ENCODE measurements at places on chromosomes 6 and 20.

- no peak for DNase-seq
Observed at GRCh38 chr6:31090275-31090972, 22.0 kb downstream of the C6orf15 start.

DNA sequence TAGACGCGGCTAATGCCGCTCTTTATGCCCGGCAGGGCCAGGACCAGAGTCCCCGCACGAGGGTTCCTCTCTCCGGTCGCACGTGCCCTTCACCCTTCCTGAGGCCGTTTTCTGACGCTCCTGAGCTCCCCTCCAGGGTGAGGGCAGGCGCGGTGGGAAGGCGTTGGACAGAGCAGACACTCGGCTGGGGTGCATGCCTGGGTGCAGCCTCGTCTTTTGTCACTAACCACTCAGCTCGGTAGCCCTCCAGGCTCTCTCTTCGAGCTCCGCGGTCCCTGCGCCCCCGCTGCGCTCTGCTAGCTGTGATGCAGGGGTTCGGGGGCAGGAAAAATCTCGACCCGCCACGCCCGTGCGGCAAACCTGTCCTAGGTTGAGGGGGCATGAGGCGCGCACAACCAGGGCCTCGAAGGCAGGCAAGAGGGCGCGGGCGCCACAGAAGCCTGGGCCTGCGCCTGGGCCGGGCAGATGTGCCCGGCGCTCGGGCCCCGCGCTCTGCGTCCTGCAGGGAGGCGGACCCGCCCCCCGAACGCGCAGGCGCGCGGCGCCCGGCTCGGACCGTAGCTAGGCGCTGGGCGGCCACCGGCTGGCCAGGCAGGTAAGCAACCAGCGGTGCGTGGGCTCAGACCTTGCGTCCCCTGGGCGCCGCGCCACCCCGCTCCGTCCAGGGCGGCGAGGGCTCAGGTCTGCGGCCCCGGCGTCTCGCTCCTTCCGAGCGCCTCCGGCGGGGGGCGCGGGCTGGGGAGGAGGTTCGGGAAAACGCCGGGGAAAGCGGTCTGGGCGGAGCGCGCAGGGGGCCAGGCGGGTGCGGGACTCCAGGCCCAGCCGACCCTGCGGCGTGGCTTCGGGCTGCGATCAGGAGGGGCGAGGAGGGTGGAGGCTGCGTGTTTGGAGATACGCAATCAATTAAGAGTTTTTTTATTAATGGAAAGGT is at the start of gene L3MBTL1:
TSS of gene L3MBTL1 (plus strand) at position 548 of the 931 bp plus-strand sequence. CDS start 5,807 bp downstream, outside the sequence.
- peak; percentile 84 for DNase-seq

- DNase-seq = no peak
Observed at GRCh38 chr20:19901226-19901625, 115.9 kb upstream of the NAA20 start.

GRCh38 chr6:159821122-159821521 is 21.0 kb downstream of the PNLDC1 start:
- DNase-seq = no peak

DNA sequence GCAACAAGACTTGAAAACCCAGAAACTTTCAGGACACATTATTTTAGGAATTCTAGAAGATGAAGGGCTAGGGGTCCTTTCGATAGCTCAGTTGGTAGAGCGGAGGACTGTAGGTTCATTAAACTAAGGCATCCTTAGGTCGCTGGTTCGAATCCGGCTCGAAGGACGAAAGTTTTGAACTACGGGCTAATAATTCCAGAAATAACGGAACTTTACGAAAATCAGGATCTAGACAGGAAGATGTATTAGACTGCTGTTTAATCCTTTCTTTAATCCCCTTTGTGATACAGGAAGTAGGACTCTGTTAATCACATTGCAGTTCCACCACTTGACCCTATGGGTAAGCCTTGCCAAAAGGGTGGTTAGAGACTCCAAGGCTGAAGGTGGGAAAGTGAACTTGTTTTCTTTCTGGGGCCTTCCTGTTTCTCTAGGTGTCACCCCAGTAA is 21.2 kb upstream of the ABT1 start:
- no peak for DNase-seq

DNA sequence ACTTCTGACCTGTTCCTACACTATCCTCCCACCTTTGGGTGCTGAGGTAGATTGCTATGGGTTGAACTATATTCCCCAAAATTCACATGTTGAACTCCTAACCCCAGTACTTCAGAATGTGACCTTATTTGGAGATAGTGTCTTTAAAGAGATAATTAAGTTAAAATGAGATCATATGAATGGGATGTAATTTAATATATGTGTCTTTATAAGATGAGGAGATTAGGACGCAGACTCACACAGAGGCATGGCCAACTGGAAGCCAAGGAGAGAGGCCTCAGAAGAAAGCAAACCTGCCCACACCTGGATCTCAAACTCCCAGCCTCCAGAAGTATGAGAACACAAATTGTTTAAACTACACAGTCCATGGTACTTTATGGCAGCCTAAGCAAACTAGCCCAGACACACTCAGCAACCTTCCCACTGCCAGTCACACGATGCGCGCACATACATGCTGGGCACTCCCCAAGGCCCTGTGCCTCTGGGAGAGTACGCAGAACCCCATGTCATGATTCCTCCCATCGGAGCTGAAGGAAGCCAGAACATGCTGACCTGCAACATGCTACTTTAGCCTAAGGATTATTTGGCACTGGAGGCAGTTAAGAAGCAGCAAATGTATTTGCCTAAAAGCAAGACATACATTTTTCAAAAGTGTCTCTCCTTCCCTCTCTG is 8.9 kb upstream of the SLC22A1 start:
- no peak for DNase-seq

DNA sequence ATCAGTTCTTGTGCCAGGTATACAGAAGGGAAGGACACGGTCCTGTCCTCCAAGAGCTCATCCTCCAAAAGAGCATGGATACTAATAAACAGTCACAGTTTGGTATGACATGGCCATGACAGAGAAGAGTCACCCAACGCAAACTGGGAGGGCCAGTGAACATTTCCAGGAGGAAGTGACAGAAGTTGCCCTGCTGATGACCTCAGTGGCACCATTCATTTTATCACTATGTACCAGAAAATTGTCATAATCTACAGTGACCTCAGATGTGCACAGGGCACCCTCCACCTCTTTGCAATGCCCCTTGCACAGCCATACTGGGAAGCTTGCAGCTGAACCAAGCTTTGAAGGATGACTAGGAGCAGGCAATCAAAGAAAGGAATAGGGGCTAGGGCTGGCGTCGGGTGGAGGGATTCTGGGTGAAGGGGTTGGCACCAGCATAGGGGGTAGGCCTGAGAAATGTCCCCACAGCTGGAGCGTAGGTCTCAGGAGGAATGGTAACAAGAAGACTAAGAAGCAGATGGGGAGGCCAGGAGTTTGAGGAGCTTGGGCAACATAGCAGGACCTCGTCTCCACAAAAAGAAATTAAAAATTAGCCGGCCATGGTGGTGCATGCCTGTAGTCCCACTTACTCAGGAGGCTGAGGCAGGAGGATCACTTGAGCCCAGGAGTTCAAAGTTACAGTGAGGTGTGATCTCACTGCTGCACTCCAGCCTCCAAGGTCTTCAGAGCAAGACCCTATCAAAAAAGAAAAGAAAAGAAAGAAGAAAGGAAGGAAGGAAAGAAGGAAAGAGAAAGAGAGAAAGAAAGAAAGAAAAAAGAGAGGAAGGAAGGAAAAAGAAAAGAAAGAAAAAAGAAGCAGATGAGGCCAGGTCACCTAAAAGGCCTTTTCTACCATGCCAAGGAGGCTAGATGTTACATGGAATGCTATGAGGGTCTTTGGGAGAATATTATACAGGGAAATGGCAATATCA is 65.3 kb upstream of the SNX9 start:
- DNase-seq = no peak

GRCh38 chr6:13742961-13743735 is 31.5 kb upstream of the RANBP9 start:
- peak; percentile 30 for DNase-seq

- DNase-seq = peak; percentile 13
Observed at GRCh38 chr20:52269321-52269720, 77.7 kb upstream of the ZFP64 start.

DNA sequence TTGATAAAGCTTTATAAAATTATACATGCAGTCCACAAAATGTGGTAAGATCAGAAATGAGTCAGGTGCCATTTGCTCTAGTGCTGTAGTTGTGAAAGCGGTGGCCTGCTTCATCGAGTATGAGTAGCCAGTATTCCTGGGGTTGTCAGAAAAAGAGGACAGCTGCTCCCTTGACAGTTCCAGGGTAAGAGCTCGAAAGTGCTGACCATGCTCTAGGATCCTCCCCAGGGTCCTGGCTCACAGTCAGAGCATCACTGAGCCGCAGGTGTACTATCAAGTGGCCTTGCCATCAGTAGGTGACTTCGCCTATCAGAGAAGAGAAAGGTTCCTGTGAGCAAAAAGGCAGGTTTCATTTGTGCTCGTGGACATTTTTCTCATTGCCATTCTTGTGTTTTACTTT is 3.6 kb downstream of the BTBD3 start:
- DNase-seq = no peak

- no peak for DNase-seq
Observed at GRCh38 chr6:110493253-110493800, 16.9 kb upstream of the SLC22A16 start.

- DNase-seq = peak; percentile 96
Observed at GRCh38 chr6:52576392-52577021, 353 bp downstream of the TRAM2 start.

DNA sequence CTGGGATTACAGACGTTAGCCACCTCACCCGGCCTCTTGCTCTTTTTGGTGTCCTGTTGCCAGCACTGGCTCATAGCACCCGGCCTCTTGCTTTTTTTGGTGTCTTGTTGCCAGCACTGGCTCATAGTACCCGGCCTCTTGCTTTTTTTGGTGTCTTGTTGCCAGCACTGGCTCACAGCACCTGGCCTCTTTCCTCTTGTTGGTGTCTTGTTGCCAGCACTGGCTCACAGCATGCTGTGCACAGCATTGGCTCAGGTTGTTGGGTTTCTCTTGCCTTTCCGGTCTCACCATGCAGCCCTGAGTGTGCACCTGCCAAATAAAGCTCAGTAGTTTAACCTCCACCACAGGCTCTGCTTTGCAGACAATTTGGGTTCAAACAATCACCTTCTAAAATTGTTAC is 208.2 kb downstream of the THBS2 start:
- DNase-seq = no peak

DNA sequence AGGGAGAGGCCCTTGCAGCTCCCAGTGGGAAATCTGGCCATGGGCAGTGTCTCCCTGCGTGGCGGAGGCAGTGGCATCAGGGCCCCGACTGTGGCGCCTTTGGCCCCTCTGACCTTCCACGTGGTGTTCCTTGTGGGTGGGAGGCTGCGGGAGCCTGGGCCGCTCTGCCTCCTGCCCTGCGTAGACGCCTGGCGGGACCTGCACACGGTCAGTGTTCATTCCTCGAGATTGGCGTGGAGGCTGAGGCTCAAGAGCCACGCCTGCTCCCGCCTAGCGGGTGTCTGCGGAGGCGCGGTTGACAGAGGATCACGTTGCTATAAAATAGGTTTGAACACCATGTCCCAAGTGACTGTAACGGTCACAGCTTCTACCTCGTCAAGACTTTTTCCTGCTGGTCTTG is 14.0 kb downstream of the COL9A3 start:
- DNase-seq = no peak

DNA sequence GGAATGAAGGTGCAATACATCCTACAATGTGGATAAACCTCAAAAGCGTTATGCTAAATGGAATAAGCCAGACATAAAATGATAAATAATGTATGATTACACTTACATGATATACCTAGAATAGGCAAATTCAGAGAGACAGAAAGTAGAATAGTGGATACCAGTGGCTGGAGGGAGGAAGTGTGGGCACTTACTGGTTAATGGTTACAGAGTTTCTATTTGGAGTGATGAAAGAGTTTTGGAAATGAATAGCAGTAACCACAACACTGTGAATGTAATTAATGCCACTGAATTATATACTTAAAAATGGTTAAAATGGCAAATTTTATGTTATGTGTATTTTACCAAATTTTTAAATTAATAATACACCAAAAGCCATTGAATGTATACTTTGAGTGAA is 71.4 kb upstream of the CST7 start:
- no peak for DNase-seq

DNA sequence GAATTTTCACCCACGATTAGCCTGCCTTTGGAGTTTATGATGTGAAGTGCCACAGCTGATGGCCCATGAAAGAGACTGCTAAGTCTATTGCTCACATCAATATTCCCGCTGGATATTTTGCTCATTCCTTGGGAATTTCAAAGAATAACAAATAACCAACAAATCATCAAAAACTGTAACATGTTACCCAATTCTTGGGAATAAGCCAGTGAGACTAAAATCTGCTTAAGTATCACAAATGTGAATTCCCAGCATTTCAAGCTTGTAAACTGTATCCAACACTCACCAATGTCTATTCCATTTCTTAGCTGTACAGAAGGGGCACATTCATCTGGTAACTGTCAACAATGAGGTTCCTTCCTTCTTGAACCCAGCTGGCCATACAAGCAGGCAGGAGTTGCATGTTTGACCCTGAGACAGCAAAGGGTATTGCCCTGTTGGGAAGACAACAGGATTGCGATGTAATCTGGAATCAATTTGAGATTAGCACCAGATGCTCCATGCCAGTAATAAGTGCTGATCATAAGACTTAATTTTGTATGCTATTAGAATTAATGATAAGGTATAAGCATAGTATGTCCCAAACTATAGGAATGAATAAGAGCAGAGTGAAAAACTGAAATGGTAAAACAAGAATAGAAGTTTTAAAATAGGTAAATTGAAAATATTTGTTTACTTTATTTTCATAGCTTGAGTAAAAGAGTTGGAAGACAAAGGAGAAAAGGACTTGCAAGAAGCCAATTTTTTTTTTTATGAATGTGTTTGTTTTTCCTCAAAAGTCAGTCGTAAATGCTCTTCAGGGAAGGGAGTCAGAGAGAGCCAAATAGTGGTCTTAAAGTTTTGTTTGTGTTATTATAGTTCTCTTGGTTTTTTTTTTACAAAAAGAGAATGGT is 58.8 kb downstream of the RSPO3 start:
- DNase-seq = no peak

- DNase-seq = no peak
Observed at GRCh38 chr6:49225471-49225870, 237.6 kb downstream of the MMUT start.

DNA sequence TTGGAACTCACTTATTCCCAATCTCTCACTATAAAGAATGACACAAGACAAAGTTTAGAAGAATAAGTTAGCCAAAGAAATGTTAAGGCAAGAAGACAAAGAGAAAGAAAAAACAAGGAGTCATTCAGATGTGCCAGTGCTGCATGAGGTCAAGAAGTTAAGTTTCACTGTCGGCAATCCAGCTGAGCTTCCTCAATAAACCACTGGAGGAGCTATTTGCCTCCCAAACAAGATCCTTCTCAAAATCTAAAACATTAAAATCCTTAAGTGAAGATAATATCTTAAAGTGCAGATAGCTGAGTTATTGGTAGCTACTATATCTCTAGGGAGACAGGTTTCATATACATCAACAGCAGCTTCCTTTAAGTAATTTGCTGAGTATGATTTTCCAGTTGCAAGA is 512.3 kb downstream of the HDGFL1 start:
- DNase-seq = no peak

DNA sequence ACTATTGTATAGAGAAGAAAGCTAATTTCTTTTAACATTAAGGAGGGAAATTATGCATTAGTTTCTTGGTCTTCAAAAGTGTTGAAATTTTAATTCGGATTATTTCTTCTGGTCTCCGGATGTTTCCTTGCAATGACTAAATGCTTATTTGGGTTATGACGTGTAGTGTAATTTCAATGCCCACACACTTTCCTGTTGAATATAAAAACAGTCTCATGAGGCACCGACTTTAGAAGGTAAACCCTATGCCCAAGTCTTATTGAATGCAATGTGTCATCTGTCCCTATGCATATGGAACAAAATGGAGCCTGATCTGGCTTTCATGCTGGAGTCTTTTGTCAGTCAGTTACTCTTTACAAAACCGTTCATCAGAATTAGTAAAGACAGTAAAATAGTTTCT is 17.7 kb downstream of the GJA1 start:
- no peak for DNase-seq

- DNase-seq = no peak
Observed at GRCh38 chr6:107009499-107009898, 18.5 kb upstream of the MTRES1 start.
